ENCODE measurements at places on chromosomes 5 and 9. TPM values are rescaled to one million over a fixed set of nuclear protein-coding genes. Genes with fewer than 3 reads are reported as not detected.

GRCh38 chr5:107887166-107887943 is 216.6 kb upstream of the EFNA5 start:
- no peak for DNase-seq

DNA sequence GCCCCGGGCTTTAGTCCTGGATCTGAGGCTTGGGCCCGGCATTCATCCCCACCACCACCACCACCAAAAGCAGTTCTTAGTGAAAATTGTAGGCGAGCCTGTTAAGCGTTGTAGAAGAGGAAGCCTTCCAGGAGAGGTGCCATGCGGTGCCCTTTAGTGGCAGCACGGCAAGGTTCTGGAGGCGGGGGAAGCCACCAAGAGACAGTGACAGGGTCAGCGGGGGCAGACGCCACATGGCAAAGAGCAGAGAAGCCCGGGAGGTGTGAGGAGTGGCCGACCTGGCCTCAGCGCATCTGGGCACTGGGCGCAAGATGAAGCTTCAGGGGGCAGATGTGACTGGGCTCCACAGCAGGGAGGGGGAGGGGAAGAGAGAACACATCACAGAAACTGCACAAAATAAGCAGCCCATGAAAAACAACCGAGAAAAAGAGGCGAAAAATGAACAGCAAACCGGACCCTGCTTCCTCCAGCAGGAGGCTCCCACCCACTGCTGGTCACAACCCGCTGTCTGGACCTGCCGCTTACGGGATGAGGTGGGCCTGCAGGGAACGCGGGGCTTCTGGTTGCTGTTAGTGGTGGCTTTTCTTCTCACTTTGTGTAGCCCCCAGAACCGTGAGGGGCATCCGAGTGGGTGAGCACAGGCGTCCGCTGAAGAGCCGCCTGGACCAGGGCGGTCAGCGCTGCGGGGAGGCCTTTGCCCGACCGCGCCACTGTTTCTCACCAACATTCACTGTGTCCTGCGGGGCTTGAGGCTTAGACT is 4.3 kb downstream of the LRRC14B start:
- no peak for DNase-seq

The PTGDS gene
- 2,031 TPM for polyA plus RNA-seq

The POC5 gene
- polyA plus RNA-seq: 8.2 TPM

- DNase-seq: no peak
Measured at GRCh38 chr5:109693535-109694400, 4.0 kb downstream of the MAN2A1 start.

DNA sequence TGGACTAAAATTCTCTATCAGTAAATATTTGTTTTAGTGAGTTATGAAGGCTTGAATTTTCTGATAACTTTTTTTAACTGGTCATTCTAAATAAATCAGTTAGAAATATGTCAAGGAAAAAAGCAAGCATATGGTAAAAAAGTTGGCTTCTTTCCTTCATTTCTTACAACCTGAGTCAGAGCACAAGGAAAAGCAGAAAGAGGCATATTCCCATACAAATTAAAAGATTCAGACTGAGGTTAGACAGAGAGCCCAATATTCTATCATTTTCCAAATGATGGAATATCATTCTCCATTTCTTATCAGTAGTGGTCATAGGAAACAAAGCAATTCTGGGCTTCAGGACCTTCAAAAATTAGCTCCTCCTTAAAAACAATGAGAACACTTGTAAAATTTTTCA is 732.1 kb downstream of the MAT2B start:
- DNase-seq: no peak

- DNase-seq: peak; percentile 52
Measured at GRCh38 chr5:159947708-159948358, 31.6 kb downstream of the ADRA1B start.

- DNase-seq: peak; percentile 12
Measured at GRCh38 chr9:2302606-2303005, 287.5 kb downstream of the SMARCA2 start.

DNA sequence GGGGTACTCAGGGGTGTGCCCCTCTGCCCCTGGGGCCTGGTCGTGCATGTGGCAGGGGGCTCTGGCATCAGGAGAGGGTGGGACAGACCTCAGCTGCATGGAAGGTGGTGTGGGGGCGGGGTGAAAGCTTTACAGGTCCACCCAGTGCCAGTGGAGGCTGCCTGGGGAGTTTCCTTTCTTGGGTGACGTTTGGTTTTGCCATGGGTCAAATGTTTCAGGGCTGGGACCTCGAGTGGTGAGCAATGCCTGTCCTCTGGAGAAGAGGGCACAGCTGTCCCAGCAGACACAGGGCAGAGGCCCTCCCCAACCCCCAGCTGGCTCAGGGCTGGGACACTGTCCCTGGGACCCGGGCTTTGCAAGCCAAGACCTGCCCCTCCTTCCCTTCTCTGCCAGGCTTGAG is 3.6 kb downstream of the RXRA start:
- DNase-seq: no peak

DNA sequence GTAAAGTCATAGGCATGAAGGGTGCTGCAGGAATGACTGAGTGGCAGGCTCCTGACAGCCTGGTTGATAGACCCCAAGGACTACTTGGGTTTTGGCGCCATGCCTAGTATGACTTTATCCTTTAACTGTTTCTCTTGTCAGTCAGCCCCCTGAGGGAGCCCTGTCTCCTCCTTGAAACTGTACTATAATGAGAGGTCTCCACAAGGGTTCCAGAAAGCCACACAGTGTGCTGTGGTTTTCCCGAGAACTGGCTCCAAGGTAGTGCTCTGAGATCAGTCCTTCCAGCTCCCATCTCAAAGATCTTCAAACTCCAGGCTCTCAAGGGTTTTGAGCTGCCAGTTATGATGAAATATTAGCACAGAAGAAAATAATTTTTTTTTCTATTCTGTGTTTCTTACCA is 26.7 kb upstream of the TNC start:
- DNase-seq: no peak

The LCN1 gene
- not detected for polyA plus RNA-seq

- no peak for DNase-seq
Measured at GRCh38 chr9:90112788-90113187, 508.0 kb downstream of the GADD45G start.

DNA sequence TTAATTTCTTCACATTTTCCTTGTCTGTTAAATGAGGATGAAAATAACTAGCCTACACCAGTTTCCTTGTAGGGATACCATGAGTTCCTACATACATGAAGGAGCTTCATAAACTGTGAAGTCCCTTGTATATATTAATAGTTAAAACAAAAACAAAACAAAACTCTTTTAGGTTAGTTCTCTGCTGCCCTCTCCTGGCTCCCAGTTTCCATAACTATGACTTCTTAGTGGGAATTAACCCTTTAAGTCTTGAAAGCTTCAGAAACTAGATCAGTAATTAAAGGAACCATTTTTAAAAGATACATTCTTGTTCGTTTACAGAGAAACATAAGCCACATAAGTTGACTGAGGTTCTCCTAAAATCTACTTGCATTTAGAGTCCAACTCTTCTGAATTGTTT is 500.0 kb upstream of the C9orf72 start:
- DNase-seq: no peak

DNA sequence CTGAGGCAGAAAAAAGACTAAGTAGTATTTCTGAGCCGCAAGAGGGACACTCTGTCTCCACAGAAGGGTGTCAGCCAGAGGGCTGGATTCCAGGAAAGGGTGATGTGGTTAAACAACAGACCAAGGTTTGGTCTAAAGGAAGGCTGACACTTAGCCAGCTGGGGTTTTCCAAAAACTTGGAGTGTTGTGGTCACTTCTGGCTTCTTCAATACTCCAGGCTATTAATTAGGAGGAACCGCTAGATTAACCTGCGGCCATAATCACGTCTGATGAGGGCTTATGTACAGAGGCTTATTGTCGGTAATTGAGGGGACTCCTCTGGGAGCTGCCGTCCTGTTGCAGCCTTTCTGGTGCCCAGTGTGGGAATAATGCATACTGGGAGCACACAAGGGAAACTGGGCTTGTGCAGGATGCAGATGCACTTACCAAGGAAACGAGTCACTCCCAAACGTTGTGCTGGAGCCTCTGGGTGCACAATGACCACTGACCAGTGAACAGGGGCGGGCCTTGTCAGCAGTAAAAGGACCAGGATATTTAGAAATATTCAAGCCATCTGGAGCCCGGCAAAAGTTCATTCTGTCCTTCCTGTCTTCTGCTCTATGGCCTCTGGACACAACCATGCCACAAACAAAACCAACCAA is 70.2 kb upstream of the TUT7 start:
- DNase-seq: no peak

- no peak for DNase-seq
Measured at GRCh38 chr5:68953231-68953874, 140.5 kb upstream of the SLC30A5 start.

The FBLL1 gene
- polyA plus RNA-seq: 33.1 TPM

- DNase-seq: no peak
Measured at GRCh38 chr5:37836592-37837413, 3.0 kb downstream of the GDNF start.

- DNase-seq: no peak
Measured at GRCh38 chr5:130045334-130045733, 141.1 kb downstream of the CHSY3 start.

GRCh38 chr9:109799792-109800191 is 19.8 kb downstream of the PALM2AKAP2 start:
- DNase-seq: no peak

- DNase-seq: peak; percentile 10
Measured at GRCh38 chr9:28688172-28688571, 1114.9 kb upstream of the C9orf72 start.

The PRR16 gene
- 0.93 TPM for polyA plus RNA-seq

GRCh38 chr5:55176176-55176818 is 3.3 kb upstream of the CDC20B start:
- DNase-seq: peak; percentile 58

DNA sequence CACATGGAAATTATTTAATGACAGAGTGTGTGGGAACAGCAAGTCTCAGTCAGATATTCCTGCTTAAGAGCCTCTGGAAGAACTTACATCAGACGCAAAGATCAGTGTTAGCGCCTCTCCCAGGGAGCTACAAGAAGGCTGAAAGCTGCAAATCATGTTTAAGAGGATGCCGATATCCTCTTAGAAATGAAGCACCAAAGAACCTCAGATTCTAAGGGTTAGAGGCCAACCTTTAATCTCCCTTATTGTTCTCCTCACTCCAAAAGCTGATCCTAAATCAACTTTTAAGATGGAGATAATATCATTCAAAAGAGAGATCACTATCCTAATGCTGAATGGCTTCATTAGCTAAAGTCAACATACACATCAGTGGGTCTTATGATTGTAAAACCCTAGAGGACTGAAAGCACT is 160.6 kb downstream of the NFIB start:
- DNase-seq: no peak

The PCDHGB7 gene
- 6.1 TPM for polyA plus RNA-seq

The LIX1 gene
- polyA plus RNA-seq: 3.0 TPM

DNA sequence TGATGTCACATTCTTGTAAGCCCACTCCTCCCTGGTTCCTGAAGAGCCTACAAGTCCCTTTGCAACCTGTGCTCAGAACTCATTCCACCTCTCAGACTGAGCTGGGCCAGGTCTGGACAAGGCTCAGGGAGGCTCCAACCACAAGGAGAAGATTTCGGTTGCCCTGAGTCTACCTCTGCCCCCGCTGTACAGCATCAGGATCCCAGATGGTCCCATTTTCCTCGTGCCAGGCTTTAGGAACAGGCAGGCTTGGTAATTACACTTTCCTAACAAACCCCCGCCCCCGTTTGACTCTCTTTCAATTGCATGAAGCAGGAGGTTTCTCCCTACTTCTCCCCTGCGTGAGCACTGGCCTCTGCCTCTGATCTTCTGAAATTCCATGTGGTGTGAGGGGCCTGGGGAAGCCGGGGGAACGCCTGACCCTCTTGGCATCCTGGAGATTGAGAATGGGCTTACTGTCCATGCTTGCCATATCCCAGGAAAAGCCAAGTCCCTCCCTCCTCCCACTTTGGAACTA is 86.9 kb upstream of the CTNNA1 start:
- DNase-seq: no peak

DNA sequence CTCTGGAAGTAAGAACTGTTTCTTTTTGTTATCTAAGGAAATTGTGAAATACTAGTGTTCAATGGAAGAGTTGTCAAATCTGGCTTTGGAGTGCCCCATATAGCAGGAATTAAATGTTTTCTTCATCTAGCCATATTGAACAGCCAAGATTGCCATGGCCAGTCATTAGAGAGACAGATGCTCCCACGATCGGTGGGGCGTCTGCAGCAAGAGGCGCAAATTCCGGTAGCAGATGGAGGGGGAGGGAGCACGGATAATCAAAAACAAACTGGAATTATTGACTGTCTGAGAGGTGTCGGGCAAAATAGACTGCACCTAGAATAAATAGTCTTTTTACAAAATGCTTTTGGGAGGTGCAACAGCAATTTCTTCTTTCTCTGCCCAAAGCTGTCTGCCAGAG is 139.1 kb upstream of the FSTL4 start:
- no peak for DNase-seq

- no peak for DNase-seq
Measured at GRCh38 chr5:13278148-13278547, 666.3 kb downstream of the DNAH5 start.

DNA sequence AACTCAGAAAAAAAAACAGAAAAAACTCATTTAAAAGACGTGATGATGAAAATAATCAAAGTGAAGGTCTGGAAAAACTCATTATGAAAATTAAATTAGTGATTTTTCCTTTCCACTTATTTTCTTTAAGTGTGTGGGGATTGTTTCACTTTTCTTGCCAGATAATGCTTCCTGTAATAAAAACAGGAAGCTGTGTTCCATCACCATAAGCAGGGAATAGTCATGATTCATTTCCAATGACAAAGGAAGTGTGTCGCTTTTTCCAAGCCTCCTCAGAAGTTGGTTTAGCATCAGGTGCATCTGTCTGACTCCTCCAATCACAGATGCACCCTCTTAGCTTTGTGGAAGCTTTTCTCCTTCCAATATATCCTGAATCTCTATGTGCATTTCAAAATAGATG is 2068.7 kb downstream of the MAT2B start:
- DNase-seq: no peak

The GFI1B gene
- not detected for polyA plus RNA-seq

DNA sequence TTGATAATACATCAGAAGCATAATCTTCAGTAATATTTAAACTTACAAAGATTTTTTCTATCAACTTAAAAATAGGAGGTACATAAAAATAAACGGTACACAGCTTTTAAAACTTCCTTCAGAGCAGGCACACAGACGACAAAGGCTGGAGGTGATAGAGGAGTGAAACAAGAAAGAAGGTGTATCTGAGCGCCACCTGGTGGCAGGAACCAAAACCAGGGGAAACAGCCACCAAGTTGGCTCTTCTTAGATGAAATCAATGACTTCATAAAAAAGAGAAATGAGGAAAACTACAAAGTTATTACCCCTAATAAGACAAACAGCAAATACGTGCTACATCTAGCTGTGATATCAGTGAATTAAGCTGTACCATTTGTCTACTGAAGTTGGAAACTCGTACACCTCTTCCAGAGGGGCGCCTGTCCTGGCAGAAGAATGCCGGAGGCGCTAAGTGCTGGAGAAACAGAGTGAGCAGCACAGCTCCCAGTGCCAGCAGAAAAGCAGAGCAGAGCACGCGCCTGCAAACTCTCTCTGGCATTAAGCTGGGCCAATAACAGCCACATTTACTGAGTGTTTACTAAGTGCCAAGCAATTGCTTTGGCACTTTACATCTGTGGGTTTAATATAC is 85.9 kb downstream of the SETX start:
- DNase-seq: peak; percentile 75

Data from brain (organoid and tissue), 16 donors.